ENCODE measurements at places on chromosomes 1 and 21.

DNA sequence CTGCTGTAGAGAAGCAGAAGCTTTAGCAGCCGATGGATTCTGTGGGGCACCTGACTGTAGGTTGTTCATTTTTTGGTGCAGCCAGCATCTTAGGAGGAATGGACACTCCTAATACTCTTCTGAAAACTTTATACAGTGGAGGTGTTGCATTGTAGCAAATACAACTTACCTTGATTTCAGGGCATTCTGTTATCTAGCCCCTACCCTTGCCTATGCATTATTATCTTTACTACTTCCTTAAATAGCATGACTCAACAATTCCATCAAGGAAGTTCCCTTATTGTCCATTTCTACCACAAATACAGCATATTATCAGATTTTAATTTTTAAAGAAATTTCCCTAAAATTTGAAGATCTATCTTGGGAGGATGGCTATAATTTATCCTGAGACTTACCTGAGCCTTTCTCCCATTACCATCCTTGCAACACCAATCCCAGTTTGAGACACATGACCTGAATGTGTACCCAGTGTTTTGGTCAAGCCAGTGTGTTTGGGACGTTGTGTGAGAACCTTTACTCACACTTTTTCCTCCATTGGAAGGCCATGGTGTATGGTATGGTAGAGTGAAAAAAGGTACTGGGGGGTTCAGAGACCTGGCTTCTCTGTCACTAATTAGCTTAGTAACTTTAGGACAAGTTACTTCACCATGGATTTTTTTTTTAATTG lies 9.2 kb downstream of the POU2F1 start:
- DNase-seq = no peak

GRCh38 chr1:43979528-43980254 lies 681 bp downstream of the B4GALT2 start:
- DNase-seq = no peak

GRCh38 chr1:234989019-234989418 lies 139.6 kb downstream of the TOMM20 start:
- no peak for DNase-seq

DNA sequence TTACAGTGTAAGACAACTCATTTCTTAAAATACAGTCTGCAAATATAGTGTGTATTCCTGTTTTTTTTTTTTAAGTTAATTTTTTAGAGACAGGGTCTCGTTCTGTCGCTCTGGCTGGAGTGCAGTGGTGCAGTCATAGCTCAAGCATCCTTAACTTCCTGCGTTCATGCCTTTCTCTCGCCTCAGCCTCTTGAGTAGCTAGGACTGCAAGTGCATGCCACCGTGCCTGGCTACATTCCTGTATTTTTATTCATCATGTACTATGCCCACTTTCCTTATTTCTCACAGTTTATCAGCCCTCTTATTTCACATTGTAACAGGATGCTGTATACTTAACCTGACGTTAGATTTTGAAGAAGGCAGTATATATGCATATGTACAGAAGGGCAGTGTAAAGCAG lies 26.7 kb downstream of the MIER1 start:
- no peak for DNase-seq

DNA sequence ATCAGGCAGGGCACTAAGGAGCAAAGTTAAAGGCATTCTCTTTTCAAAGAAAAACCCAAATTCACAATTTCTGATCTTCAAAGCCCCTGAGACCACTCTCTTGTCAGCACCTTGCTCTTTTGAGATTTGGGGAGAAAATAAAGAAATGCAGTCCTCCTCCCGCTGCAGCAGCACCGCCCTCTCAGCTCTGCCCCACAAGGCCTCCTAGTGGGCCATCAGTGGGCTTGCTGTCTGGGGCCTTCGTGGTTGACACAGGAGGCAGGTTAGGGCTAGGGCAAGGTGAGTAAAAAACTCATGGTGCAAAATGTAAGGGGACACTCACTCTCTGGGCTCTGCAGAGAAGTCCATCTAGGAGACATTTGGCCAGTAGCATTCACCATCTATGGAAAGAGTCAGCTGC lies 67.4 kb upstream of the CTTNBP2NL start:
- no peak for DNase-seq

Data from stimulated activated CD8-positive, alpha-beta memory T cell treated with anti-CD3 and anti-CD28 coated beads, Interleukin-7, amount 100 ng/mL, for 48 hours (primary cell).